BE2C (cell line): ENCODE measurements at places on chromosomes 4 and X.

- DNase-seq = no peak
Observed at GRCh38 chrX:15750611-15751154, 12.6 kb downstream of the CA5B start.

GRCh38 chr4:26362745-26363439 lies 42.1 kb downstream of the RBPJ start:
- DNase-seq = no peak

DNA sequence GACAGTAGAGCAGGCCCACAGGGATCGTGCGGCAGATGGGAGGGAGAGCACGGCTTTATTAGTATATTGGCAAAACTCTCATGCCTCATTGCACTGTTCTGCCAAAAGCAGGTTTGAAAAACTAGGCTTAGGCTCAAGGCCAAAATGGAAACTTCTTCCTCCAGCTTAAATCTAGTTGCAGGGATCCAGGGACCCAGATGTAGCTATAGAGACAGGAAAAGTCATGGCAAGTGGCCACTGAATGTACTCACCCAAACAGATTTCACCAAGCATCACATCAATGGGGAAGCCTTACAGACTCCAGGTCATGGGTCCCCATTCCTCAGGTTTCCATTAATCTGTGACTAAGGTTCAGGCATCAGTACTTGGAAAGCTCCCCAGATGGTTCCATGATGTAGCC lies 149.2 kb downstream of the STK32B start:
- no peak for DNase-seq

DNA sequence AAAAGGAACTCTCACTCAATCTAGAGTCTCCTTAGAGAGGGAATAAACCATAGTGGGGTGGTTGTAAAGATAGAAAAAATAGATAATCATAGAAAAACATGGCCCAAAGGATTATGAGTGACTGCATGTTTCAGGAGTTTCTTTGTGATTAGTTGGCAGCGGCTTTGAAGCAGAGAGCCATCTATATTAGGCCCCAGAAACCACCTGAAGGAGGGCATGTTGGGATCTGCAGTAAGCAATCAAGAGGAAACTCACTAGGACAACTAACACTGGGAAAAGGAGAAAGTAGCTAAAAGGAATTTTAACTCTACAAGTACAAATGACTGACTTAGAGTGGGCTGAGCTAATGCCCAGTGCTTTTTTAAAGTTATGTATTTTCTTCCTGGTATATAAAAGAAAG lies 269.2 kb upstream of the NRK start:
- no peak for DNase-seq

DNA sequence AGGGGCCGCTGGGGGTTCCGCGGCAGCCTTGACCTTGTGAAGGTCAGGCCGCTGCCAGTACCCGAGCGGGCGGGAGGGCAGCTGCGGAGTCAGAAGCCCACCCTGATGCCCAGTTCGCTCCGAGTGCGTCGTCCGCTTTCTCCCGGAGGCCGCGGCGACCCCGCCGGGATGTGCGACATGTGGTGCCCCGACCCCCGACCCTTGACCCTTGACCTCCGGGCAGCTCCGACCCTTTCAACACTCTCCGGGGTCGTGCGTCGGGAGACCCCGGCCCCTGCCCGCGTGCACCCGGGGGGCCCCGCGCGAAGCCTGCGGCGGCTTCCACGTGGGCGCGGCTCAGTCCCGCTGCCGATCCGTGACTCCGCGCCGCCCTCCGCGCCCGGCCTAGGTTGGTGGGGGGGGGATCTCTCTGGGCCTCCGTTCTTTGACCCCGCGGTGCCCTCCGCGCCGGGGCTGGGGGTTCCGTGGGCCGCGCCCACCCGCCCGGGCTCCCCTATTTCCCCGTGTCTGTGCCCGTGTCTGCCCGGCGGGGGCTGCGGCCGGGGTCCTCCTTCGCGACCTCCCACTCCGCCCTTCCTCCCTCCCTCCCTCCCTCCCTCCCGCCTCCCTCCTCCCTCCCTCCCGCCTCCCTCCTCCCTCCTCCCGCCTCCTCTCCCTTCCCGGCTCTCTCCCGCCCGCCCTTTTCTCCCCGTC lies 609 bp upstream of the SLC25A6 start:
- peak; percentile 69 for DNase-seq

DNA sequence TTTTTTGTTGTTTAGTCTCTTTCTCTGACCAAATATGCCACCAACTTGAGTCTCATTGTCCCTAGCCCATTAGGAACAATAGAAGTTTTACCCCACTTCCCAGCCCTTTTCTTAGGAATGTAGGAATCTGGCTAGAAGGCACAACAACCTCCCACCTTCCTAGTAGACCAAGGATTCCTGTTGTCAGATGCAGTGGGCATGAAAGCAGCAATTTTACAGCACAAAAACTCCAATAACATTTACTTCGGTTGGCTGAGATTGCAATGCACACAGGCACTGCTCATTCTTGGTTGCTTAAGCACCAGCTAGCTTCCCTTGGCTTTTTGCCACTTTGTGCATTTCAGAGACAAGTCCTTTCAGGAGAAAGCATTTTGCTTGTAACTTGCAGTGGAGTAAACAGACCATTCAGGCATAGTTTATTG lies 312.8 kb downstream of the TENM3 start:
- DNase-seq = peak; percentile 39

- no peak for DNase-seq
Observed at GRCh38 chr4:80249144-80249543, 17.3 kb upstream of the FGF5 start.
